ENCODE measurements at places on chromosomes 16 and 17. TPM values are rescaled to one million over a fixed set of nuclear protein-coding genes. Genes with fewer than 3 reads are reported as not detected.

- peak overlapping the region; percentile 33 for H3K27ac ChIP-seq
- no peak overlapping the region for H3K4me3 ChIP-seq
- no peaks in the 10 kb centered on the region for H3K27me3 ChIP-seq
- peak; percentile 33 for DNase-seq
- no peaks in the 10 kb centered on the region for H3K36me3 ChIP-seq
Measured at GRCh38 chr16:30142672-30143346, 19.8 kb upstream of the MAPK3 start.

Gene ITPRIPL2
- total RNA-seq, result 8.9 TPM

DNA sequence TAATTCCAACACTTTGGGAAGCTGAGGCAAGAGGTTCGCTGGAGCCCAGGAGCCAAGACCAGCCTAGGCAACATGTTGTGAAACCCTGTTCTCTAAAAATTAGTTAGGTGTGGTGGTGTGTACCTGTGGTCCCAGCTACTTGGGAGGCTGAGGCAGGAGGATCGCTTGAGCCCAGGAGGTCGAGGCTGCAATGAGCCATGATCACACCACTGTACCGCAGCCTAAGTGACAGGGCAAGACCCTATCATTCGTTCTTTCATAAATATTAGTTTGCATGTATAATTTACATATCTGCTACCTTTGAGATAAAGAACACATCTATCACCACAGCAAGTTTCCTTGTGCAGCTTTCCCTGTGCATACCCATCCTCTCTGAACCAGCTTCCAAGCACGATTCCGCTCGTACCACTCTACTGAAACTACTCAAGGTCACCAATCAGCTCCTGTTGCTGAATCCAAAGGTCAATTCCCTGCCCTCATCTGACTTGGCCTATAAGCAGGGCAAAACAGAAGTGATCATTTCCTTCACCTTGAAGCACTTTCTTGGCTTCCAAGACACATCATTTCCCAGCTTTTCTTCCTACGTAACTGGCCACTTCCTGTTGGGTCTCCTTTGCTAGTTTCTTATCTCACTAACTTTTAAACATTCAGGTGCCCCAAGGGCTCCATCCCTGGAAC lies 49.1 kb downstream of the GRB2 start:
- H3K36me3 ChIP-seq, result peaks cover 7% of the 10 kb centered on the region
- DNase-seq, result no peak
- peaks cover 52% of the 10 kb centered on the region for H3K4me1 ChIP-seq

DNA sequence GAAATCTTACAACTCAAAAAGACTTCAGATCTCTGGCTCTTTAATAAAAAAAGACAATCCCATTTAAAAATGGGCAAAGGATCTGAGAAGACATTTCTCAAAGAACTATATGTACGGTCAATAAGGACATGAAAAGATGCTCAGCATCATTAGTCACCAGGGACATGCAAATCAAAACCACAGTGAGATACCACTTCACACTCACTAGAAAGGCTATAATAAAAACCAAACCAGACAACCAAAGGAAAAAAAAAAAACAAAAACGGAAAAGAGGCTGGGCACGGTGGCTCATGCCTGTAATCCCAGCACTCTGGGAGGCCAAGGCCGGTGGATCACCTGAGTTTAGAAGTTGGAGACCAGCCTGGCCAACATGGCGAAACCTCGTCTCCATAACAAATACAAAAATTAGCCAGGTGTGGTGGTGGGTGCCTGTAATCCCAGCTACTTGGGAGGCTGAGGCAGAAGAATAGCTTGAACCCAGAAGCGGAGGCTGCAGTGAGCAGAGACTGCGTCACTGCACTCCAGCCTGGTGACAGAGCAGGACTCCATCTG lies 1.7 kb upstream of the NPIPB7 start:
- H3K27ac ChIP-seq, result peak overlapping the region; percentile 61
- peaks cover 7% of the 10 kb centered on the region for H3K4me1 ChIP-seq
- H3K4me3 ChIP-seq, result no peak overlapping the region
- peaks cover 22% of the 10 kb centered on the region for H3K36me3 ChIP-seq
- peak; percentile 16 for DNase-seq
- no peaks in the 10 kb centered on the region for H3K27me3 ChIP-seq

GRCh38 chr17:48012151-48012520 lies 25.5 kb downstream of the COPZ2 start:
- H3K4me1 ChIP-seq, result peaks cover 13% of the 10 kb centered on the region
- H3K4me3 ChIP-seq, result peak overlapping the region; percentile 66
- H3K36me3 ChIP-seq, result no peaks in the 10 kb centered on the region
- peaks cover 42% of the 10 kb centered on the region for H3K27me3 ChIP-seq
- H3K27ac ChIP-seq, result no peak overlapping the region

GRCh38 chr16:85041219-85042166 lies 13.9 kb downstream of the KIAA0513 start:
- H3K27ac ChIP-seq, result no peak overlapping the region
- no peak for DNase-seq
- H3K4me3 ChIP-seq, result no peak overlapping the region
- peaks cover 10% of the 10 kb centered on the region for H3K4me1 ChIP-seq
- H3K27me3 ChIP-seq, result no peaks in the 10 kb centered on the region

- DNase-seq, result no peak
- peaks cover 18% of the 10 kb centered on the region for H3K4me1 ChIP-seq
- no peak overlapping the region for H3K27ac ChIP-seq
- H3K36me3 ChIP-seq, result peaks cover 9% of the 10 kb centered on the region
Measured at GRCh38 chr16:67965668-67966548, 2.5 kb downstream of the SLC12A4 start.

DNA sequence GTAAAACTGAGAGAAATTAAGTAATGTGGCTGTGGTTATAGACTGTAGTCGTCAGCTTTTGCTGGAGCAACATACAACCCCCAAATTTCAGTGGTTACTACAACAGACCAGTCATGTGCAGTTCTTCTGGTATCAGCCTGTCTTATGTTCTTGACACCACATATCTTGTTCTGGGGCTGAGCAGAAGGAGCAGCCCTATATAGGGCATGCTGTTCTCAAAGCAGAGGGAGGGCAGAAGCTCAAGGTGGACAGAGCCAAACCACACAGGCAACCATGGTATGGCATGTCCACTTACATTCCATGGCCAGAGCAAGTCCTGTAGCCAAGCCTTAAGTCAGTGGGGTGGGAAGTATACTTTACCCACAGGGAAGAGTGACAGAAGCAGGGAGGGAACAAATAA lies 7.7 kb downstream of the PRKAR1A start:
- H3K27me3 ChIP-seq, result no peaks in the 10 kb centered on the region
- DNase-seq, result no peak
- no peak overlapping the region for H3K27ac ChIP-seq
- H3K36me3 ChIP-seq, result peaks cover 55% of the 10 kb centered on the region
- H3K4me3 ChIP-seq, result no peak overlapping the region

Gene CNTNAP1
- 1.9 TPM for total RNA-seq

DNA sequence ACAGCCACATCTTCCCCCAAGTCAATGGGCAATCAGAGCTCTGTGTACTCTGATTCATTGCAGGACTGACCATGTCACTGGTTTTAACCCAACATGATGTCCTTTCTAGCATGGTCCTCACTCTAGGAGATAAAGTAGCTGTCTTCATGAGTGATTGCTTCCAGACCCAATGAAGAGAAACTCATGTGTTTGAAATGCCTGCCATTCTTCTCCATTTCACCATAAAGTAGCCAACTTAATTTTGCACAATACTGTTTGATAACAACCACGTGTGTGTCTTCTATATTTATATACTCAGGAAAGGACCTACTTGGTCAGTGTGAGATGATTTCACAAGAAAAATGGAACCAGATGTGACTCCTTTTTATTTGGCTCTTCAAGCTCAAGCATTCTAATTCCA lies 172.5 kb downstream of the AXIN2 start:
- no peak for DNase-seq
- H3K4me1 ChIP-seq, result peaks cover 8% of the 10 kb centered on the region
- H3K27ac ChIP-seq, result no peak overlapping the region
- H3K27me3 ChIP-seq, result peaks cover 2% of the 10 kb centered on the region
- no peak overlapping the region for H3K4me3 ChIP-seq

DNA sequence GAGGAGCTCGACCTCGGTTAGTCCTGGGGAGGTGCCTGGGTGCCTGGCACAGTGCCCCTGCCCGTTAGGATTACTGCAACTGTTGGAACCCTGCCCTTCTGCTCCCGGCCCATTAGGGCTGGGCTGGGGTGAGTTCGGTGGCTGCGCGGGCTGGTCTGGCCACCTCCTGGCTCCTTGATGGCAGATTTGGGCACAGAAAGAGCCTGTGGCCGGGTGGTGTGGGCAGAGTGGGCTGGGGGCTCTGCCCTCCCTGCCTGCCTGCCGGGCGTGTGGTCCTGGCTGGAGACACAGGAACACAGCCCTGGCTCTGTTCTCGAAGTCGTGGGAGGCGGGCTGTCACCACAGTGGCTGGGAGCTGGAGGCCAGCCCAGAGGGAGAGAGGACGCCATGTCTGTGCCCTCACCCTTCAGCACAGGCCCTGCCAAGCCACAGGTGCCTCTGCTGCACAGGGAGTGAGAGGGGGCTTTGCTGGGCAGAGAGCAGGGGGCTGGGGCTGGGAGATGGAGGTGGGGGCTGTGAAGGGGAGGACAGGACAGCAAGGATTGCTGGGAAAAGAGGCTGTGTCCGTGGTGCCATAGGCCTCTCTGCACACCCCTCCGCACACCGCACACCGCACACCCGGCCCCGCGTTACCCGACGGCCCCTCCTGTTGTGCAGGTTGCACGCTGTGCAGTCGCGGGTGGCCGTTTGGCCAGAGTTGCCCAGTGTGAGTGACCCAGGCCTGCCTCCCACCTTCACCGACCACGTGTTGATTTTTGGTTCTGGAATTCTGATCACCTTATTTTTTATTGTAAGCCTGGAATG lies 236.6 kb upstream of the GSE1 start:
- H3K36me3 ChIP-seq, result no peaks in the 10 kb centered on the region
- no peak overlapping the region for H3K27ac ChIP-seq

Gene ARHGAP44
- not detected for total RNA-seq

DNA sequence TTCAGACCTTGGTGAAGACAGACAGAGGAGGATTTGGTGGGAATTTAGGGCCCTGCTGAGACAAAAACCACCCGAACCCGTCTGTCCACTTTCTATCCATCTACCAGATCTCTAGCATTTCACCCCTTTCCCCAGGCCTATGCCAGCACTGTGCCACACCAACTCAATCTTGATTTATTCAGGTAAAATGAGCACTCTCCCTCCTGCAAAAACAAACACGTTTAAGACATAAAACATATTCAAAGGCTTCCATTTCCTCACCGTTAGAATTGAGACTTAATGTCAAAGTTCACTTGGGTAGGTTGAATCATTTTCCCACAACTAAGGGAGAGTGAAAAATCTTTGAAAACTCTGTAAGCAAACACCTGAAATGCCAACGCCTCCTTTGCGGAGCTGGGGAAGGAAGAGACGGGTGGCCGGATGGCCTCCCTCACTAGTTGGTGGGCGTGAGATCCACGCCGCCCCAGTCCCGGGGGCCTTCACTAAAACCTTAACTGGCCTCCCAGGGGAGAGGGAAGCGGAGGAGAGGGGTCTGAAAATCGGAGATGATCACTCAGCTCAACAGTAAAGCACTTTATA lies 862 bp downstream of the DCAKD start:
- peaks cover 41% of the 10 kb centered on the region for H3K4me1 ChIP-seq
- peaks cover 9% of the 10 kb centered on the region for H3K36me3 ChIP-seq
- peak overlapping the region; percentile 93 for H3K4me3 ChIP-seq

Gene GRAP
- total RNA-seq, result 9.9 TPM

GRCh38 chr17:17476865-17477467 lies at the start of gene MED9:
TSS of gene MED9 (plus strand) at chr17:17477000. CDS start at chr17:17477042, 42 bp downstream.
- peak within 1 kb of the TSS; percentile 80 for H3K27ac ChIP-seq
- H3K4me1 ChIP-seq, result peaks cover 48% of the 10 kb centered on the region
- peak within 1 kb of the TSS; percentile 91 for H3K4me3 ChIP-seq
- H3K36me3 ChIP-seq, result peaks cover 2% of the 10 kb centered on the region
- H3K27me3 ChIP-seq, result no peaks in the 10 kb centered on the region

- no peak for DNase-seq
- peak overlapping the region; percentile 89 for H3K27ac ChIP-seq
- H3K36me3 ChIP-seq, result peaks cover 15% of the 10 kb centered on the region
- no peak overlapping the region for H3K4me3 ChIP-seq
Measured at GRCh38 chr17:78724544-78724943, 57.5 kb downstream of the CYTH1 start.

Data from activated CD4-positive, alpha-beta memory T cell treated with anti-CD3 and anti-CD28 coated beads for 36 hours (primary cell).